ENCODE measurements at places on chromosomes 4 and X.

DNA sequence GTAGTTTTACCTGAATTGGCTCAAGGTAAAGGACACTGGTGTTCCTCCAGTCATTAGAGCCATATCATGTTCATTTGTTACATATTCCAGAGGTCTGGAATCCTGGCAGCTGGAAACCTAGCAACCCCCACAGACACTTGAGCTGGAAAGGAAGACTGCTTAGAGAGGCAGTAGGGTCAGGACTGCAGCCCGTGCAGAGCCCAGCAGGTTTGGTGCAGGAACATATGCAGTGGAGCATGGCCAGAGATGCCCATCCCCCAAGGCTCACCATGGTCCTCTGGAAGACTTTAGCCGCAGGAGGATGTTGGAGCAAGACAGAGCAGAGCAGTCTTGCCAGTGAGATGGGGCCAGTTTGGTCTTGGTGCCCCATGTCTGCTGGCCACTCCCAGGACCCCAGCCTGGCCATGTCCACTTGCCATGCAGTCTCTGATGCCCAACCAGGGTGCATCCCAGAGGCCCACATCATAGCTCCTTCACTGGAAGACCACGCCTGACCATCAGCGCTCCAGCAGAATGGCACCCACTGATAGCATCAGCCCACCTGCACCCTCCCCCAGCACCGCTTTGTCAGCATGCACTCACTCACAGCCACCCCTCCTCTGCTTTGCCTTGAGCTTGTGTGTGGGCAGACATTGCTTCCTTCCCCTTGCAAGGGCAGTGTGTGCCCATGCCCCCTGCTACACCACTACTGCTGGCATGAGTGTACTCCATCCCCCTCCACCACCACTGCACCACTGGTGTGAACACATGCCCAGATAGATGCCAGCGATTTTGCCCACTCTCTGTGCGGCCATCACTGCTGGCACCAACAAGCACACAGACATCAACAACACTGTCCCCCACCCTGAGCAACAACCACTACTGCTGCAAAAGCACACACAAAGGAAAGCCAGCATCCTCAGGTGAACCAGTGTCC is 190.3 kb upstream of the SPOCK3 start:
- DNase-seq: peak; percentile 4

DNA sequence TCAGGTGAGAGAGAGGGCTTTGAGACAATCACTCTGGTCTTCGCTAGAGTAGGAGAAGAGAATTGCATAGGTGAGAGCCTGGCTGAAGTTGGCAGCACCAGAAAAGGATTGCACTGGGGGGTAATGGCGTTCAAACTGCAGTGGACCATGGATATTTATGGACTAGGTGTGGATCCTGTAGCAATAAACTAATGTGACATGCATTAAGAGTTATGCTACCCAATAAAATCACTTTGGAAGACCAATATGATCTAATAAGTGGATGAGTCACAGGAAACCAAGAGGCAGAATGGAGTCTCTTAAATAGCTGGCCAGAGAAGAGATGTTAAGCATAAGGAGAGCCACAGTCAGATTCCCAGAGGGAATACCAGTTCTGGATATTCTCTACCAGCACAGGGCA is 259.8 kb downstream of the FBXO8 start:
- no peak for DNase-seq

DNA sequence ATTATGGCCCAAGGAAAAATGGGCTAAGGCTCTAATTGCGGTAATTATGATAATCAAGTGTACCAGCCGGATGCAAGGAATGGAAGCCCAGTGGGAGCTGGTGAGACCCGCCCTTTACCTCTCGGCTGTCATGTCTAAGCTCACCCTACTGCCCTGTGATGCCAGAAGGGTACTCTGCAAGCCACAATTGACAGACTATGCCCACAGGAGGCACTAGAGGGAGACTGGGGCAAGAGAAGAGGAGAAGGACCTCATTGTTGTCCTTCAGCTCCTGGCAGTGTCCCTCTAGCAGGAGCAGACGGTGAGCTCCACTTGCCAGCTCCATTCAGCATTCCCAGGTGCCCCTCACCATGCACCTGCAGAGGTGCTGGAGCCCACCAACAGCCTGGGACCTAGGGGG is 141.8 kb downstream of the SMIM20 start:
- DNase-seq: no peak

DNA sequence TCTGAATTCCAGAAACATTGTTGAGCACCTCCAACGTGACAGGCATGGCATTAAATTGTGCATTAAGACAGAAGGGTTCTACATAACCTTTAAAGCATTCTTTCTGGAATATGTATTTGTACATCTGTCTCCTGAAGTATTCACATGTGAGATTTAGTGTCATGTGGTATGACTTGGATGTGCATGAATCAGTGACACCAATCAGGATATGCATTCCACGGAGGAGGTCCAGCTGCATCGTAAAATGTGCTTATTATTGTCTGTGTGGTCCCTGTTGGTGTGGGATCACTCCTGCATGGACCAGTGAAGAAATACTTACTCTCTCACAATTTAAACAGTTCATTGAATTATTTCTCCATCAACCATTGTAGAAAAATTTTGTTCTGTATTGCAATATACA is 149.0 kb downstream of the MID1 start:
- no peak for DNase-seq

DNA sequence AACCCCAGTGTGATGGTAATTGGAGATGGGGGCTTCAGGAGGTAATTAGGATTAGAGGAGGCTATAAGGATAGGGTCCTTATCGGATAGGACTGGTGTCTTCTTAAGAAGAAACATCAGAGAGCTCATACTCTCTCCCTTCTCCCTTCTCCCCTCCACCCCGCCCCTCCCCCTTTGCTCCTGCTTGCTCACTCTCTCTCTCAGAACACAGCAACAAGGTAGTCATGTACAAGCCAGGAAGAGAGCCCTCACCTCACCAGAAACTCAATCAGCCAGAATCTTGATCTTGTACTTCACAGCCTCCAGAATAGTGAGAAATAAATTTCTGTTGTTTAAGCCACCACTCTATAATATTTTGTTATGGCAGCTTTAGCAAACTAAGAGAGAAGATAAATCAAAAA is 4.5 kb downstream of the DDX60L start:
- DNase-seq: no peak

- DNase-seq: no peak
Observed at GRCh38 chr4:25090516-25090915, 59.8 kb upstream of the LGI2 start.

GRCh38 chrX:132063862-132064261 is 40.8 kb downstream of the STK26 start:
- DNase-seq: no peak

DNA sequence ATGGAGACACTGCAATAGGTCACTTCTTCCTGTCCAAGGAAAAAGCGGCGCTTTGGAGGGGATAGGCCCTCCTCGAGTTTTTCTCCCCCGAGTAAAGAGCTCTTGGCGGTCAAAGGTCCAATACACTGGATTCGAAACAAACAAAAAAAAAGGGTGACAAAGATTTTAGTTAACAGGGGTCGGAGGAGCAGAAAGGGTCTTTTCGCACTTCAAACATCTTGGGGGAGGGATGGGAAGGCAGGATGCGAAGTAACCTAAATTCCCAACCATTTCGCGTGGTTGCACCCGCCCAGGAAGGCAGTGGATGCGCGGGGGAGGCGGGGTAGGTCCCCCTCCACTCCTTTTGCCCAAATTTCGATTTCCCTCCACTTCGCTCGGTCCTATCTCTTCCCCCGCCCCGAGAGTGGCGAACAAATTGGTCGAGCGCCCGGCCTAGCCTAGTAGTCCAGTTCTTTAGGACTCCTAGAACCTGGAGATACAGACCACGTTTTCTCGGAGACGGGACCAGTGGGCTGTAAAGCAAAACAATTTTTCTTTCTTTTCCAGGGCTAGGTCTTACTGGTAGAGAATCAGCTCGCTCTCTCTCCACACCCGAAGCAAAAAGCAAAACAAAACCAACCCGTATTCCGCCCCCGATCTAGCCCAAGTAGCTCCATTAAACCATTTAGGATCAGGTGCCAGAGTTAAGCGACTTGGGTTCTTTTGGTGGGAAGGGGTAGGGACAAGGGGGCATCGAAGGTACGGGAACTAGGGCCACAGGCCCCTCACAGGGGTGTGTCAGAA is 2.0 kb upstream of the STAG2 start:
- DNase-seq: peak; percentile 32

- DNase-seq: no peak
Observed at GRCh38 chr4:2318885-2319284, 57.0 kb upstream of the MXD4 start.

- peak; percentile 19 for DNase-seq
Observed at GRCh38 chr4:105147553-105148161, 981 bp downstream of the TET2 start.

GRCh38 chr4:38411092-38411491 is 252.9 kb upstream of the KLF3 start:
- DNase-seq: no peak

DNA sequence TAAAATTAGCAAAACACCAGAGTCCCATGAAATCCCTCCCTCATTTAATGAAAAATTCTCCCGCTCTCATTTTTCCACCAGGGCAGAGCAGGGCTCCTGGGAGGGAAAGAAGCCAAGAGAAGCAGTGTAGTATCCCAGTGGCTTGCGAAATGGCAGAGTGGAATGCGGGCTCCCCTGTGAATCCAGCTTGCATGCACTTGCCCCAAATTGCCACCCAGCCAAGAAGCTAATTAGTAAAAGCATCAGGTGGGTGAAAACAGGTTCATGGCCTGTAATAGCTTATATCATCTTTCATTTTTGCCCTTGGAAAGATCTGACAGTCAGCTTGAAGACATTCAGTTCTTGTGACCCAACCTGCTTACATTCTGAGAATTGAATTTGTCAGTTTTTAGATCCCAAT is 10.1 kb downstream of the AMOT start:
- DNase-seq: no peak

- DNase-seq: peak; percentile 23
Observed at GRCh38 chr4:146191766-146192458, 16.4 kb downstream of the LSM6 start.

DNA sequence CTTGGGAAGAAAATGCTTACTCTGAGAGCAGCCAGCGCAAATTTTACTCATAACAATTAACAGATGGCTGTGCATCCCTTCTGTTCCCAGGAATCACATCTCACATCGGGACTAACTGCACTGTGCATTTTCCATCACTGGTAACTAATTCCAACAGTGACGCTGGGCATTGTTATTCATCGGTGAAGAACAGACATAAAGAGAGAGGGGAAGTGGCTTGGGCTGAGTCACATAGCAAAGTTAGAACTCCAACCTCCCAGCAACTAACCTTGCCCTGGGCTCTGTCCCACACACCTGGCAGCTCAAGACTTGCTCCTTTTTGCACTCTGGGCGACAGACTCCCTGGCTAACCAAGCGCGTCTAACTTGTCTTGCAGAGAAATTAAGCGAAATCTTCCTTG is 6.4 kb upstream of the LONRF3 start:
- DNase-seq: no peak

DNA sequence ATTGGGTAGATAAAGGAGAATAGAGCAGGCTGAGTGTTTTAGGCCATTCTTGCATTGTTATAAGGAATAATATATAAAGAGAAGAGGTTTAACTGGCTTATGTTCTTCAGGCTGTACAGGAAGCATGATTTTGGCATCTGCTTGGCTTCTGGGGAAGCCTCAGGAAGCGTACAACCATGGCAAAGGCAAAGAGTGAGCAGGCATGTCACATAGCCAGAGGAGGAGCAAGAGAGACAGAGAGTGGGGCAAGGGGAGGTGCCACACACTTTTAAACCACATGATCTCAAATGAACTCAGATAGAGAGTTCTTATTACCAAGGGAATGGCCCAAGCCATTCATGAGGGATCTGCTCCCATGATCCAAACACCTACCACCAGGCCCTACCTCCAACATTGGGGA is 4.4 kb upstream of the METTL14 start:
- DNase-seq: no peak

GRCh38 chr4:93770201-93770600 is 58.4 kb upstream of the ATOH1 start:
- no peak for DNase-seq

DNA sequence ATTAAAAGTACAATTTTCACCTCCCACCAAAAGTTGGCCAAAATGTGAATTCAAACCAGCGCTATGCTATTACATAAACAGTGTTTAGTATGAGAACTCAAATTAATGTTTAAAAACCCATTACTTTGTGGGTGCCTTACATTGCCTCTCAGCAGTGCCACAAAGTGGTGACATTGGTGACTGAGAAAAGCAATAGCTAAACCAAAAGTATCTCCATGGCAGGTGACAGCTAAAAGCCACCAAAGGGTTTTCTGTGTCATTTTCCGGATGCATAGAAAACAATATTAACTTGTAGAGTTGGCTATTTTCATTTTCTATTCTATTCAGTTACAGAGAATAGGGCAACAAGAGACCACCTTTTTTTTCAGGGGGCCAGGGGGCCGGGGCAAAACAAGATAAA is 261.2 kb downstream of the MAPK10 start:
- DNase-seq: no peak

GRCh38 chr4:175090116-175090515 is 172.0 kb downstream of the ADAM29 start:
- DNase-seq: no peak

GRCh38 chrX:50967736-50968135 is 57.2 kb downstream of the BMP15 start:
- DNase-seq: no peak

GRCh38 chrX:1391370-1391706 is 575 bp downstream of the SLC25A6 start:
- peak; percentile 98 for DNase-seq

DNA sequence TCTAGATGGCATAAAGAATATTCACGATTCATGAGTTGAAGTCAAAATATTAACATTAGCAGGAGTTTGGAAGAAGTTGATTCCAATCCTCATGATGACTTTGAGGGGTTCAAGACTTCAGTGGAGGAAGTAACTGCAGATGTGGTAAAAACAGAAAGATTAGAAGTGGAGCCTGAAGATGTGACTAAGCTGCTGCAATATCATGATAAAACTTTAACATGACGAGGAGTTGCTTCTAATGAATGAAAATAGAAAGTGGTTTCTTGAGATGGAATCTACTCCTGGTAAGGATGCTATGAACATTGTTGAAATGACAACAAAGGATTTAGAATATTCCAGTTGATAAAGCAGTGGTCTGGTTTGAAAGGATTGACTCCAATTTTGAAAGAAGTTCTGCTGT is 70.1 kb upstream of the TMLHE start:
- no peak for DNase-seq

- DNase-seq: no peak
Observed at GRCh38 chrX:21656587-21657317, 1.4 kb downstream of the KLHL34 start.

GRCh38 chr4:38519666-38520065 is 144.3 kb upstream of the KLF3 start:
- no peak for DNase-seq

All from AG20443 (cell line).